Vagina (tissue), 2 donors: ENCODE measurements at places on chromosomes 12 and 14.

DNA sequence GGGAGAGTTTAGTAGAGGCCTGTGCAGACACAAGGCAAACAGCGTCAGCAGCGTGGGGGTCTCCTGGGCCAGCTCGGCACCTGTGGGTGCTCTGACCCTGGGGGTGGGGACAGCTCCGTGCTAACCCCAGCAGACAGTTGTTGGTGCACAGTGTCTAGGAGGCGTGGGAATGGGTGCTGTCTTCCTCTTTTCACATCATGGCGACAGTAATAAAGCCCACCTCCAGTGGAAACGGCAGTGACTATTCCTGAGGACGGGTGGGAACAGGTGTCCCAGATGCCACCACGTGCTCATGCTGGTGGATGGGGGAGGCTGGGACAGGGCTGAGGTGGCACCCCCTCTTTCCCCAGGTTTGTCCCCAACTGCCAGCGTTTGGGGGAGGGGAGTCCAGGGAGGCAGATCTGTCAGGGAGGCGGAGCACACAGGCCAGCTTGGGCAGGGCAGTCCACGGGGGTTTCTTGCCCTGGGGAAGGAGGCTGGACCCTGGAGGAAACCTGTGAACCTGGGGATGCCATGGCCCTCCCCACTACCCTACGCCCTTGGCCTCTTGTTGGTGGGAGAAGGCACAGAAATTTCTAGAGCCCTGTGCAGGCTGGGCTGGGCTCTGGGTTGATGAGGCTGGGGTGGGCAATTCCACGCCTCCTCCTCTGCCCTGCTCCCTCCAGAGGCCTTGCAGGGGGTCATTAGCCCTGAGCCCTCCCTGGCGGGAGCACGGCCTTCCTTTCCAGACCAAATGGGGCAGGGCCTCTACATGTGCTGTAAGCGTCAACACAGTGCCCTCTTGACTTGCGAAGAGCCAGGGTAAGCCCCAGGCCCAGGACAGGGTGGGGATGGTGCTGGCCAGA, 3.8 kb downstream of the ZBTB42 start:
- DNase-seq: no peak

GRCh38 chr12:93977081-93977480, 171.3 kb upstream of the PLXNC1 start:
- no peak for DNase-seq

GRCh38 chr14:86865934-86866333, 1127.0 kb downstream of the GALC start:
- DNase-seq: no peak

DNA sequence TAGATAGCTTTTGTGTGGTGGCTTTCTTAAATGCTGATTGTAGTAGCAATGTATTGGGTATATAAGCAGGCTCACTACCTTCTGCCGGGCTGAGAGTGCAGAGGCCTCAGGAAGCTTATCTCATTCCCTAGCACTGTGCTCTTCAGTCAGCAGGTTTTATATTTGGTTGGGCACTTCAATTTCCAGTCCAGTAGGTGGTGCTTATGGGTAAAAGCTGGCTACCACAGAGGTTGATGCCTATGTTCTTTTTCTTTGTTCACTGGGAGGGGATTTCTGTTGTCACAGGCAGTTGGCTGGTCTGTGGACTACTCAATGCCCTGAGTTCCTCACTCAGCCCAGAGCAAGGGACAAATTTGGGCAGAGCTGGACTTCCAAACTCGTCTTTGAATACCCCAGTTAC, 43.0 kb upstream of the GLIPR1 start:
- DNase-seq: no peak

GRCh38 chr12:81517296-81517695, 241.9 kb downstream of the PPFIA2 start:
- DNase-seq: no peak

GRCh38 chr12:47556261-47557030, 149.4 kb downstream of the RPAP3 start:
- no peak for DNase-seq

DNA sequence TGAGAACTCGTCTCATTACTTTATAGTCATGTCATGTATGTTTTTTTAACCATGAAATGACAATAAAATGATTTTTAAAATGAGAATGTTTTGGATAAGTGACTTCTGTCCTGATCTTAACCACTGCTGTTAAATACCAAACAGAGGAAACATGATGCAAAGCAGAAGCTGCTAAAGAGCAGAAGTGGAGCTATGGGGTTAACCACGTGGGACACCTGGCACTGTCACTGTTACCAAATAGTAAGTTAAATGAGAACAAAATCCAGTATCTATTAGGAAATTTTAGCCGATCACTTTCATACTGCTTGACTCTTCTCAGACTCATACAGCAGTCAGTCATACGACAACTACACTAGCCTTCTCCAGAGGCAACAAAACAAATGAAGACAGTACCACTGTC, 82.4 kb downstream of the SCAF11 start:
- DNase-seq: no peak

DNA sequence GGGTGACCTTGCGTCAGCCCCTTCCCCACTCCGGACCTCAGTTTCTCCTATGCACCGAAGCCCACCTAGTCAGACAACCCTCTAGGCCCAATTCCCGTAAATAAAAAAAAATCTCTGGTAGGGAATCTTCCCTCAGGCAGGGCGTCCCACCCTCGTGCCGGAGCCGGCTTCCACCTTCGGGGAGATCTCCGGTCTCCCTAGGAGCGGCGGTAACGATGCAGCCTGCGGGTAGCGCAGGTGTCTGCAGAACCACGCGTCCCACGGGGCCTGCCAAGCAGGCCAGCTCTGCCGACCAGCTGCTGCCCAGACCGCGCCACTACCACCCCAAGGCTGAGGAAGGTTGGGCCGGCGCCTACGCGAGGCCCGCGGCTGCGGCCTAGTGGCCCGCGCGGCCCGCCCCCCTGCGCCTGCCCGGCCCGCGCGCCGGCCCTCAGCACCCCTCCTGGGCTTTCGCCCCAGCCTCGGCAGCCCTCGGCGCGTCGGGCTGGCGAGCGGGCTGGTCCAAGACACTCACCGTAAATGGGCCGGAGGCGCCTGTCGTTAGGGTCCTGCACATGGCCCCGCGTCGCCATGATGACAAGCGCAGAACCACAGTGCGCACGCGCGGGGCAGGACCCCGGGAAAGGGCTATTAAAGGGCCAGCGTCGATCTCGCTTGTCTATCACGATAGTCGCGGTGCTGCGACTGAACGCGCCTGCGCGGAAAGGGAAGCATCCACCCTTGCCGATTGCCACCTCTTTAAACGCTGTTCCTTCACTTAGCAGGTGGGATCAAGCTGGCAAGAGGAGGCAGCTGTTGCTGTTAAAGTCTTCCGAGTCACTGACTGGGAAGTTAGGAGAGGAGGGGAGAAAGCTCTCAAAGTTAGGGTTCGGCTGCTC, at the start of gene NAA25:
NAA25 (minus strand) TSS at position 582 of the 878 bp plus-strand sequence; CDS start at position 572, 10 bp downstream.
- no peak for DNase-seq

GRCh38 chr14:88004506-88005036, 364 bp upstream of the GPR65 start:
- no peak for DNase-seq

DNA sequence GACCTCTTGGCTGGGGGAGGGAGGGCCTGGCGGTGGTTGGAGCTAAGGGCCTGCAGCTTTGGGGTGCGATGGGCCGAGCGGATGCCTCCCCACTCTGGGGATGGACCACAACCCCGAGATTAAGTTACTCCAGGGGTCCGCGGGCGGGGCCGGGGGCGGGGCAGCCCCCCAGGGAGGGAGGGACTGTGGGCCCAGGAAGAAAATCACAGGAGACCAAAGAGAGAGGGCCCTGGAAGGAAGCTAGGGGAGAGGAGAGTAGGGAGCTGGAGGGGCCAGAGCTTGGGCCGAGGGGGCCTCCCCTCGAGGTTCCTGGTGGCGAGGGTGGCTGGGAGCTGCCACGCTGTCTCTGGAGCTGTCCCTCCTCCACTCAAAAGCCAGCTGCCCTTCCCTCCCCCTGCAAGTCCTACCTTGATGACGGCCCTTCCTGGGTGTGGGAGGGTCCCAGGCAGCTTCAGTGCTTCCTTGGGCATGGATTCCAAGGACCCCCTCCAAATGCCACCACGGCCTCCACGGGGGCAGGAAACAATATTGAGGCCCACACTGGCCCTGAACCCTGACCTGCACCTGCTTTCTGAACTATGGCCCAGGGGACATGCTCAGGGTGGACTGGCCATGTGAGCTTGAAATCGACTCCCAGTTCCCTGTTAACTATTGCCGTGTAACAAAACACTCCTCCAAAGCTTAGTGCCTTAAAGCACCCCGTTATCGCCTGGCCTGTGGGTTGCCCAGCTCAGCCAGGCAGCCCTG, 610 bp upstream of the NUDT14 start:
- no peak for DNase-seq

DNA sequence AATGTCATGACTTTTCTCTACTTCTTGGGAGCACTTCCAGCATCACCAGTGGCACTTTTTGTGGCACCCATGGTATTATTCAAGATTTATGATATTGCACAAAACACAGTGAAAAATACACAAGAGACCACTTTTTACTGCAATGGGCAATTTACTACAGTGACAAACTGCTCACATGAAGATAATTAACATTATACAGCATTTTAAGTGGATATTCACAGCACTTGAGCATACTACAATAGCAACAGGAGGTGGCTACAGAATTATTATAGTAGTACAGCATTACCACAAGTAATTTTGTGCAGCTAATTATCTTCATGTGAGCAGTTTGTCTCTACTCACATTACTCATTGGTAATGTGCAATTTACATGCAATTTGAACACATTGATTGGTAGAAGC, 18.3 kb downstream of the IL26 start:
- DNase-seq: no peak

DNA sequence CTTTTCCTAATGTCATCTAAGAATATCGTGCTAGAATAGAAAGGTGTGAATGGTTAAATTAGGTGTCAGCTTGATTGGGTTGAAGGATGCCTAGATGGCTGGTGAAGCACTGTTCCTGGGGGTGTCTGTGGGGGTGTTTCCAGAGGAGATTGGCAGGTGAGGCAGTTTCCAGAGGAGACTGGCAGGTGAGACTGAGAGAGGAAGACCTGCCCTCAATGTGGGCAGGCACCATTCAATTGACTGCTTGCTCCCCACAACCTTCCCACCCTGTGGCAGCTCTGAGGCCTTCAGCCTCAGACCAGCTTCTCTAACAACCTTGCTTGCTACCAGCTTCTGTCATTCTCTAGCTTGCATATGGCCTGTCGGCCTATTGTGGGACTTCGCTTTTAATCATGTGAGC, 9.2 kb downstream of the RNASE9 start:
- no peak for DNase-seq

- DNase-seq: no peak
Measured at GRCh38 chr14:92496191-92496857, 17.3 kb upstream of the RIN3 start.

DNA sequence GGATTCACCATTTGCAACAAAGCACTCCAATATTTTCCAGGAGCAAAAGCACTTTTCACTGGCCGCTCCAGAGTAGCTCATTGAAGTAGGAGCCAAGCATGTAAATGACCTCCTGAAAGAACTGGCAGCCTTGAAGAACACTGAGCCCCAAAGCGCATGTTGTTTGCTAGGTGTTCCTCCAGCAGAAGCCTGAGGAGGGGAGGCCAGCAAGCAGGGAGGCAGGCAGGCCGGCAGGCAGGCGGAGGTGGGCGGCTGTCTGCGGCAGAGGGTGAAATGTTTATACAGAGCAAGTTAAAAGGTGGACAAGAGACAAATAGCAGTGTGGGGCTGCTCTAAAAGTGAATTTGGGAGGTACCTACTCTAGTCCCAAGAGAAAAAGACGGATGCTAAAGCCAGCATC, 439.4 kb downstream of the CCDC91 start:
- DNase-seq: no peak

- DNase-seq: no peak
Measured at GRCh38 chr14:24851837-24852236, 198.1 kb downstream of the STXBP6 start.

GRCh38 chr14:54173802-54174201, 217.2 kb upstream of the BMP4 start:
- no peak for DNase-seq

DNA sequence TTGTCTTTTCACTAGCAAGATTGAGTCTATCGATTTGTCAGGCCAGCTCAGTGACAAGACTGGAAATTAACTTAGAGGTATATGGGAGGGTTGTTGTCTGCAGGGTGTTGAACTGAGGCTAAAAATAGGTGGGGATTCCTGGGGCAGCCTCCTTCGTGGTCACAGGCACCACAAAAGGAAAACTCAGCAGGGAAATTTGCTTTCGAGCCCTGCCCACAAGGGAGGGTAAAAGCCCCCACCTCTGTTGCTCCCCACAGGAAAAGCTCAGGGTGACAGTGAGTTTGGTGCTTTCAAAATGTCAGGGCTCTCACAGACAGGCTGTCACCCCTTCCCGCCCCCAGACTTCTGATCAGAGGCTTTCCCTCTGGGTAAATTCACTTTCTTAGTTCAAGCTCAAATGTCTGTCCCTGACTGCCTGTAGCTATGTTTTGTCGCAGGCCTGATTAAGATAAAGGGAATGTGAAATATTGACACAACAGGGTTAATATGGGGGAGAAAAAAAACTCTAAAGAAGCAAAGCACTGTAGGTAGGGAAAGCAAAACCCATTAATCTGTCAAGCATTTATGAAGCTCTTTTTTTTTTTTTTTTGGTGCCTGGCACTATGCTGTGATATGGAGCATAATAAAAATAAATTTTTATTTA, 11.7 kb upstream of the NFKBIA start:
- no peak for DNase-seq

GRCh38 chr12:121405211-121405610, 5.3 kb downstream of the RNF34 start:
- DNase-seq: no peak

- DNase-seq: no peak
Measured at GRCh38 chr12:102171951-102172350, 25.7 kb downstream of the PMCH start.

DNA sequence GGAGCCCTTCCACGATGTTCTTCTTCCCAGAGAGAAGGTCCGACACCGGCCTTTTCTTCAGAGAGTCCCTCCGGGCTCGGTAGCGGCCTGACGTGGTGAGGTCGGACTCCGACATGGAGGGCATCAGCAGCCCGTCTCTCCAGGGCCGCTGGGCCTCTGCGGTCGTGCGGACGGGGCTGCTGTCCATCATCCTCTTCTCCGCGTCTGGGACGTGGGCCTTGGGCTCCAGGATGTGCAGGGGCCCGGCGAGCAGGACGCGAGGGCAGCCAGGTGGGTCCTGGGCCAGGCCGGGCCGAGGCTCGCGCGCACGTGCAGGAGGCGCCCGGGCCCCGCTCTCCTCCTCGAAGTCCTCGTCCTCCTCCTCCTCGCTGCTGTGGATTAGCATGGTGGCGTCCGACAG, 75.9 kb downstream of the PTPN21 start:
- DNase-seq: no peak

DNA sequence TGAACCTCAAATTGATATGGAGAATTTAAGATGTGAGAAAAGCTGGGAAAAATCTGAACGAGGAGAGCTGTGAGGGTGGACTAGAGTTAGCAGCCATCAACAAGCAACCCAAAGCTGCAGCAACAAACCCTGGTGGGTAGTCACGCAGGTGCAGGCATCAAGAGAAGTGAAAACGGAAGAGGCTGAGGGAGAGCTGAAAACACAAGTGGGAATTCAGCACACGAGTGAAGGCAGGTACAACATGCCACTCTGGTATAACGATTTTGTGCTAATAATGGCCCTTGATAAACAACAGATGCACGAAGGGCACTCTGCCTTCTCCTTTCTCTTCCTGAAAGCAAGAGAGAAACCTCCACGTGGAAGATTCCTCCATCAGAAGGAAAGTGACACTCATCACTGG, 11.5 kb downstream of the TCL1B start:
- no peak for DNase-seq

- no peak for DNase-seq
Measured at GRCh38 chr12:65248656-65249633, 29.5 kb upstream of the MSRB3 start.

GRCh38 chr14:36857136-36857535, 195.5 kb downstream of the PAX9 start:
- DNase-seq: no peak
